NCI-H1417 (cell line): ENCODE measurements at places on chromosomes 2 and 18.

DNA sequence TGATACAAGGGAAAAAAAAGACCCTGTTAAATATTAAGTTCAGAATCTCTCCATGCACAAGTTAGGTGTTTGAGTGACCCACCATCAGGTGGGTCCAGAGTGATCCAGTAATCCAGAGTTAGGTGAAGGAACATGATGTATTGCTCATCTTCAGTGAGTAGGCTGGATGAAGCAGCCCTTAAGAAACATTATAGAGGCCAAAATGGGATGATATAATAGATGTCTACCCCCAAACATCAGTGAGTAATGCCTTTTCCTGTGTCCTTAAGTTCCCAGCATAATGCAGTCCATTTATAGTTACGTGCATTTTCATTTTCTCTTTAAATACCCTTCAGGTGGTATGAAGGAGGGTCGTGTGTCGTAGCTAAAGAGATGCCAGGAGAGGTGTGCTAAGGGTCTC, 89.6 kb downstream of the MAP4K4 start:
- DNase-seq: no peak

GRCh38 chr2:168217920-168218319, 29.5 kb downstream of the STK39 start:
- DNase-seq: no peak

GRCh38 chr18:45764000-45764686, 40.2 kb downstream of the SLC14A1 start:
- no peak for DNase-seq

GRCh38 chr2:60796573-60797509, 40.8 kb downstream of the PAPOLG start:
- DNase-seq: peak; percentile 60

DNA sequence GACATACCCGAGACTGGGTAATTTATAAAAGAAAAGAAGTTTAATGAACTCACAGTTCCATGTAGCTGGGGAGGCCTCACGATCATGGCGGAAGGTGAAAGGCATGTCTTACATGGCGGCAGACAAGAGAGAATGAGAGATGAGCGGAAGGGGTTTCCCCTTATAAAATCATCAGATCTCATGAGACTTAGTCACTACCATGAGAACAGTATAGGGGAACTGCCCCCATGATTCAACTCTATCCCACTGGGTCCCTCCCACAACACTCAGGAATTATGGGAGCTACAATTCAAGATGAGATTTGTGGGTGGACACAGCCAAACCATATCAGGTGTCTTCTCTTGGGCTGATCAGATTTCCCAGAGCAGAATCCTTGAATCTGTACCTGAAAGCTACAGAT, 617.3 kb upstream of the ID2 start:
- no peak for DNase-seq

GRCh38 chr2:159028776-159029175, 60.3 kb downstream of the TANC1 start:
- DNase-seq: no peak

DNA sequence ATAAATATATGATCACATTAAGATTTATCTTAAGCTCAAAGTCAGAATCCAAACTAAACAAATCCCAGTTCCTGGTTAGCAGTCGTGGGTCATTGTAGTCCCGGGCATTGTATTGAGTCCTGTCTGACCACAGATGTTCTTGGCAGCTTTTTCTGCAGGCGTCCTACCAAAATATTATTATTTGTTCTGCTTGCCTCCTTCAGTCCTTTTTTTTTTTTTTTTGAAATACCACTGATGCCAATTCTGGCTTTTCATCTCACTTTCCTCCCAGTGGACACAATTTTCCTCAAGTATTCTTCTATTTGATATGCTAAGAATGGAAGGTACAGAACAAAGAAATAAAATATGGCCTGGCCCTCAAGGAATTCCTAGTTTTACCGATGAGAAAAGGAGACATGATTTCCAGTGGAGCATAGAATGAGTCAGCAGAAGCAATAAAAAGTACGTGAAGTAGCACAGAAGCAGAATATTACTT, 151.6 kb downstream of the CSRNP3 start:
- no peak for DNase-seq

- DNase-seq: peak; percentile 41
These were observed 122.7 kb upstream of the RIOK3 start for GRCh38 chr18:23330423-23330822.

- no peak for DNase-seq
These were observed 7.9 kb upstream of the CKAP2L start for GRCh38 chr2:112772322-112772721.

- DNase-seq: peak; percentile 12
These were observed 1083.2 kb downstream of the SOCS6 start for GRCh38 chr18:71371951-71372605.

DNA sequence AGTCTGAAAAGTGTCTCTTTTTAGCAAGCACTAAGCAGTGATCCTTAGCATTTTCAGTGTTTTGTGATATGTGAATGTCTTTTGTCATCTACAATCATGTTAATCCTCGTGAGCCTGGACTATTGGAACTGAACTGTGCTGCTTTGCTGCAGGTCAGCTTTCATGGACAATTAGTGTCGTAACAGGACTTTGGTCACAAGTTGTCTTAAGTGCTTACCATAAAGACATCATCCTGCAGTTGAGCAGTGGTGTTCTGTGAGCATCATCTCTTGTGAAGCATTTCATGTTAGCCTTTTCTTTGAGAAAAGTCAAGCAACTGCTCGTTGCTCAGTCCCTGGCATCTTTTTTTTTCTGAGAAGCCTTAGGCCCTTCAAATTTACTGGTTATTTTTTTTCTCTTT, 135.9 kb downstream of the ZNF407 start:
- no peak for DNase-seq

DNA sequence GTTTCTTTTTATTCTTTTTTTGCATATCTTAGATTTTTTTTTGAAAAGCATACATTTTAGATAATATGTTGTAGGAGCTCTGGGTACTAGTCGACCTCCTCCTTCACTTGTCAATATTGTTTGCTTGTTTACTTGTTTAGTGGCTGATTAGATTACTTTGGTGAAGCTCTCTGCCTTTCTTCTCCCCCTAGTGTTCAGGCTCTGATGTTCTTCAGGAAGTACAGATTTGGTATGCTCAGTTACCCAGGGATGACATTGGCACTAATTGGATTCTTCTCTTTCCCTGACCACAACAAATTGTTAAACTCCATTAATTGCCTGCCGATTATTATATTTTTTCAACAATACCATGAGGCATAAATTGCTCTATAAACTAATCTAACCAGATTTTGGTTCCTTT, 491.2 kb downstream of the SUCLG1 start:
- DNase-seq: no peak

- DNase-seq: no peak
These were observed 13.9 kb upstream of the DSC1 start for GRCh38 chr18:31176531-31176930.

- no peak for DNase-seq
These were observed 284.0 kb upstream of the MC4R start for GRCh38 chr18:60656553-60656952.

DNA sequence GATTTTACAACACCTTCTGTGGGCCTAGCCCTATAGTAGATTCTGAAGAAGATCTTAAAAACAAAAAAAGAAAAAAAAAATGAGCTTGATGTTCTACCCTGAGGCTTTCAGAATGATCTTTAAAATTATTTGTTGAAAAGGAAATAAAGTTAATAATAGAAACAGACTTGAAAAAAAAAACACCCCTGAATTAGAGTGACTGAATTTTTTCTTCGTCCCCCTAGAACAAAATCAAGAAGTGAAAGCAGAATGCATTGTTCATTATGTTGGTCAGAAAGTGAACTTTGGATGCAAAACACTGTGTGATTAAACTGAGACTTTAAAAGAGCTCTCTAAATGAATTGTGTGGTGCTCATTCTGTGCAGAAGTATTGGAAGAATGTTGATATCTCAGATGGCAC, 1384.4 kb upstream of the PIK3C3 start:
- DNase-seq: no peak

DNA sequence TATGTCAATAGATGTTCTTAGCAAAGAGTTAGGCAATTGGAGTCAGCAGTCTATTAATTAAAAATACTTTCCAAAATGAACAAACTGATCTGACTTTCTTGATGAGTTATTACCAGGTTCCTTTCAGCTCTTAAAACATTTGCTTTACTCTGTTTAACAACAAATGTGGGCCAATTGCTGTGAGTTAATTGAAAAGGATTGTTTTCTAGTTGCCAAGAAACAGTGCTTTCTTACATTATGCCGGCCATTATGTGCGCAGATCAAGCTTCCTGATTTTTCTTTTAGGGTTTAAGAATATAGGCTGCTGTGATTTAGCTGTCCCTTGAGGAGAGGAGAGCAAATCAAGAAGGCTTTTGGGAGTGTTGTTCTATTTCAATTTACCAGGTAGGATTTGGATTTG, 50.5 kb upstream of the ITPRID2 start:
- DNase-seq: no peak

GRCh38 chr2:29066997-29067605, 7.2 kb downstream of the PCARE start:
- no peak for DNase-seq

DNA sequence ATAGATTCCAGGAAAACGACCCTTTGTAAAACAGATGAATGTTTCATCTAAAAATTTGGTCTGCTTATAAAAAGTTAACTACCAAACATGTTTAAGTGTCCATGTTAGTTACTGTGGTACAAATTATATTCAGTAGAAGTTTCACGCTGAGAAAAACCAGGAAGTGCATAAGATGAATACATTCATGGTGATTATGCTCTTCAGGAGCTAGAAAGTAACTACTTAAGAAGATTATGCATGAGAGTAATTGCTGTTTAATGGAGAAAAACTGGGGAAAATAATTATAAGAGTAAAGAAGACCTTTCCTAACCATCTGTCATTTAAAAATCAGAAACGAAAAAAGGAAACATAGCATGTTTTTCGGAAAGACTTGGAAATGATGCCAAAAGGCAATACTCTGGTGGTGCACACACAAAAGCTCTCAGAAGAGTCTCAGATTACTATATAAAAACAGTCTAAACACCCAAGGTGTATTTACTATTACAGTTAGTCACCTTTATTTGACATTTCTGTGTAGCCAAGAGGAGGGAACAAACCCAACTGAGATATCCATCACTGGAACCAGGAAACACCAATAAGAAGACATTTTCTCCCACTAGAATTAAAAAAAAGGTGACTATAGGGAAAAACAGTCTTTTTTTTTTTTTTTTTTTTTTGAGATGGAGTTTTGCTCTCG, 38.8 kb upstream of the METTL21A start:
- DNase-seq: no peak

DNA sequence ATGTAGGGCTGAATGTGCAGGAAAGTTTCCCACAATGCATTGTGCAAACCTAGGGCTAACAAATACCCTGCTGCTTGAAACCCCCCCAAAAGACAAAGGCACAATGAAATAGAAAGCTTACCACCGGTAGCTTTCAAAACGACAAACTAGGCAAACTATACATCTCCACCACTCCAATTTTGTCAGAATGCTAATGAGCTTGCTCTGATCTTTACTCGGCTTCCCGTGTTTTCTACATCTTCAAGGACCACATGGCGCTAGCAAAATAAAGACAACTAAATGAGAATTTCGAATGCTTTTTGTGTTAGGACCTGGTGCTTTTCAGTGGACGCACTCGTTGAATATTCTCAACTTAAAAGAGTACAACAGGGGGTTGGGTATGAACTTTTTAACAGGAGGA, 37.2 kb upstream of the OTX1 start:
- DNase-seq: no peak

- no peak for DNase-seq
These were observed 316.0 kb downstream of the SOX11 start for GRCh38 chr2:6008186-6008585.

DNA sequence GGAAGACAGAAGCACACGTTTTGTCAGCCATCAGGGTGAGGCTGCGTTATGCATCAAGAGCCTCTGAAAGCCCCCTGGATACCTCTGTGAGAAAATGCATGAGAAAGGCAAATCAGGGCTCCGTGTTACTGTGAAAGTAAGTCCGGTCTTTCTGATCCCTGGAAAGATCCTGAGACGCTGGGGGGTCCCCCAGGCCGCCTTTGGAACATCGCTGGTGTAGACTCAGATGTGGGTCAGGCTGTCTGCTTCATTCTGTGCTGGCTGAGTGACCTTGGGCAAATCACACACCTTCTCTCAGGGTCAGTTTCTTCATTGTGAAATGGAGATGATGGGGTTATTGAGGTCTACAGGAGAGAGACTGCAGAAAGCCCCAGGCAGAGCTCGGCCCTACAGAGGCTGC, 42.0 kb upstream of the HS6ST1 start:
- no peak for DNase-seq

- DNase-seq: no peak
These were observed 1041.4 kb upstream of the FANCL start for GRCh38 chr2:59282374-59283057.

- DNase-seq: no peak
These were observed 33.3 kb downstream of the POLR1A start for GRCh38 chr2:86072271-86072858.

DNA sequence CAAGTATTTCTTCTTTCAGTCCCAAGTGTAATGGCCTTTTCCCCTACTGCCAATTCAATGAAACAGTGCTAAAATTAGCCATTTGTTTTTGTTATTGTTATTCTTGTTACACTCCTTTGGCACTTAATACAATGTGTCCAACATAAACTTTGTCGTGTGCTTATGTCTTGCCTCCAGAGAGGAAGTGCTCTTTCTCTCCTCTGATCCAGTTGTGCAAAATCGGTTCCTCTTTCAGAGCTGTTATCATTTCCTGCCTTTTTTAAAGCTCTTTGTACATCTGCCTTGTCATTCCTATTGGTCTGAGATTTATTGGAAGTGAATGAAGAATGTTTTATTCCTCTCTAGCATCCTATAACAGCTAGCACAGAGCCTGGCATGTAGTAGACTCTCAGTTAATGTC, 623.2 kb upstream of the ID2 start:
- DNase-seq: no peak

DNA sequence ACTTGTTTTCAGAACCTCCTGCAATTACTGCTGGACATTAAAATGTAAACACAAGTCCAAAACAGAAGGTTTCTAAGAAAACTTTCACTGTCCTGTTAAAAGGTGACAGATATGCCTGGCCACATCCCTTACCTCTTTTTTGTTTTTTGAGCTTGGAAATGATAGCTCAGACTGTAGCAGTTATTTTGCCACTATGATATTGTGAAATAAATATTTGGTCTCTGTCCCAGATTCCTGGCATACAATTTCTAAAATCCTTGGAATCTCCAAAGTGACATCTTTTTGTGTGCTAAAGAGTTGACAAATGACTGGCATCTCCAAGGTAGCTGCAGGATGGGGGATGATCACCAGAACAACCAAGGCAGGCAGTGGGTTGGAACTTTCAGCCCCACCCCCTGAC, 16.8 kb downstream of the TPGS2 start:
- no peak for DNase-seq

- no peak for DNase-seq
These were observed 1.5 kb downstream of the RHOB start for GRCh38 chr2:20448246-20448976.
